ENCODE measurements at places on chromosomes 6 and 20.

DNA sequence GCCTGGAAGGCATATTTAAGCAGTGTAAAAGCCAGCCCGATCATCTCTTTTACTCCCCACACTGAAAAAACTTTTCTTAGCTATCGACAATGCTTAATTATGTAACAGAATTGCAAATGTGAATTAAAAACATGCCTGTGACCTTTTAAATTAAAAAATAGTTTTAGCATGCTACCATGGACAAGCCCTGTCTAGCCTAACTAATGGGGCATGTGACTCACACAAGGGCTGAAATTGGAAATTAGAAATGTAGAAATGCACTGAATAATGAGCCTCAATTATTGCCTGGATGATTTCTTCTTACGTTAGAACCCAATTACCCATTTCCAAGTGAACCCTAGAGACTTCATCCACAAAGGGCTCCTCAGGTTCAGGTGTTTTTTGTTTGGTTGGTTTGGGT, 82.7 kb downstream of the SIM1 start:
- no peak for DNase-seq

GRCh38 chr20:51727872-51728271, 40.3 kb downstream of the ATP9A start:
- no peak for DNase-seq

- DNase-seq = no peak
Measured at GRCh38 chr6:6975459-6976111, 132.2 kb upstream of the RREB1 start.

DNA sequence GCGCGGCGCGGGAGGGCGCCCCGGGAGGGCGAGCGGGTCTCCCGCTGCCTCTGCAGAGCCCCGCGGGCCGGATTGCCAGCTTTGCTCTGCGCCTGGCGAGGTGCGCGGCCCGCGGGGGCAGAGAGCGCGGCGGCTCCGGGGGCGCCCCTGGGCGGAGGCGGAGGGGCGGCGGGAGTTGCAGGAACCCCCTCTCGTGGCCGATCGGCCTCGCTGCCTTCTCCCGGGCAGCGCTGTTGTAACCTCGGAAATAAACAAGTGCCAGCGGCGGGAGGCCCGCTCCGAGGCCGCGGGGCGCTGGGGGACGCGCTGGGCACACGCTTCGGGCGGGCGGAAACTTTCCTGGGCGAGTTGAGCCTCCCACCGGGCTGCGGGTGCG, 1.2 kb downstream of the CDH4 start:
- no peak for DNase-seq

GRCh38 chr6:146543211-146543939, at the start of gene RAB32:
Gene RAB32, plus strand, starts transcription at chr6:146543833. Its CDS starts 39 bp downstream, at chr6:146543872.
- DNase-seq = no peak

DNA sequence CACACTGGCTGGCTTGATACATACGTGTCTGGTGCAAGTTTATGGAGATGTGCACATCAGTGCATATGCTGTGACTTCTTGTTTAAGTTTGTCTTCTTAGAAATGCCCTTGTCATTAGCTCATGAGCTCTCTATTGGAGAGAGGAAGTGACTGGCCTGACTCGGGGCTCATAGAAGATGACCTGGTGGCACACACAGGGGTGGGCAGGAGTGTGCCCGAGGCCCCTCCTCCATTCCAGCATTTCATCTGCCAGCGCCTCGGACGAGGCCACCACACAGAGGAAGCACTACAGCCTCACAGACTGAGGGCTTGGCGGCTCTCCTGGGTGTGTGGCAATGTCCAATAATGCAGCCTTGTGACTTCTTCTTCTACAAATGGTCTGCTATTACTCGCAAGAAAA, 109.7 kb downstream of the FAM120B start:
- DNase-seq = no peak
